ENCODE measurements at places on chromosomes 1 and 21.
A peak's percentile ranks its signal among the peaks of the same experiment; 100 is the strongest.

DNA sequence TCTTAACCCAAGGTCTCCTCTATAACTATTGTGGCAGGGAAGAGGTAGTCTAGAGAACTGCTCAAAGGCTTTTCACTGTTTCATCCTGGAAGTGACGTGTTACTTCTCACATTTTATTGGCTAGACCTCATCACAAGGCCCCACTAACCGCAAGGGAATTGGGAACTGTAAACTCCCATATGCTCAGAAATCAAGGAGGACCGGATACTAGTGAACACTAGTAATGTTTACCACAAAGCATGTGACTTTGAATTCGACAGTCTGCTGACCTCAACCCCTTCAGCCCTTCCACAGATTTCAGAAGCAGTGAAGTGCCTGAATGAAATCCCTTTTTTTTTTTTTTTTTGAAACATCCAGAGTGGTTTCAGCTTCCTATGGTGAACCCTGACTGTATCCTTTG, 3.4 kb upstream of the EEIG2 start:
- DNase-seq: no peak
- no peak overlapping the region for H3K27ac ChIP-seq
- H3K4me3 ChIP-seq: no peak overlapping the region
- H3K36me3 ChIP-seq: no peaks in the 10 kb centered on the region

GRCh38 chr1:111679541-111679940, 59.7 kb downstream of the INKA2 start:
- peaks cover 72% of the 10 kb centered on the region for H3K36me3 ChIP-seq
- H3K27ac ChIP-seq: no peak overlapping the region
- H3K27me3 ChIP-seq: no peaks in the 10 kb centered on the region
- no peaks in the 10 kb centered on the region for H3K4me1 ChIP-seq
- no peak for DNase-seq
- no peak overlapping the region for H3K4me3 ChIP-seq

DNA sequence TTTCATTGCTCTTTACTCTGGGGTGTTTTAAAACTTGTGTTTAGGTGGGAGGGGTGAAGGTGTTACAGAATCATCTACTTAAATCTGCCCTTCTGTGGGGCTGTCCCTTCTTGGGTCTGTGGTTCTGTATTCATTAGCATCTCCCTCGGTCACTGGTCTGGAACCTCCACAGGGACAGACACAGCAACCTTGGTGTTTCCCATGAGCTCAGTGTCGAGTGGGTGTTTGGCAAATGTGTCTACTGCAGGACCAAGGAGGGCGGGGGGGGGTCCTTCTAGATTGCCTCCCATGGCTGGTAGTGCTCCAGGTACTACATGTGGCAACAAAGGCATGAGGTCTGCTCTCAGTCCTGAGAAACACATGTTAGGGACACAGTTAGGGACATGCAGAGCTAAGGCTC, 273.4 kb downstream of the PCP4 start:
- no peak overlapping the region for H3K4me3 ChIP-seq
- no peak for DNase-seq
- no peaks in the 10 kb centered on the region for H3K27me3 ChIP-seq
- no peak overlapping the region for H3K27ac ChIP-seq
- H3K36me3 ChIP-seq: no peaks in the 10 kb centered on the region

DNA sequence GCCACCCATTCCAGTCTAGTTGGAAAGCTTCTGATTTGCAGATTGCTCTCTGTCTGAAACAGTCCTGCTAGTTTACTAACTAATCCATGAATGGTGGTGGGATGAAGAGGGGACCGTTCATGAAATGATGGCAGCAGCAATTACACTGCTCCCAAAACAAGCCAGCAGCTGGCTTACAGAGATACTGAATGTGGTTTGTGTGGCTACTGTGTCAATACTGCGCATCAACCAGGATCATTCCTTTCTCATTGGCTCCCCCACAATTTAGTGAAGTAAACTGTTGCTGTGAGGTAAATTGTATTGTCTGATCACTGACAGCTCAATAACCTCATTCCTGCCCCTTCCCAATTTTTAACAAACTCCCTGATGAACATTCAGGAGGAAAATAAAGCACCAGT, 191.3 kb upstream of the LMO4 start:
- H3K27ac ChIP-seq: no peak overlapping the region
- H3K4me3 ChIP-seq: no peak overlapping the region
- no peaks in the 10 kb centered on the region for H3K4me1 ChIP-seq
- H3K36me3 ChIP-seq: no peaks in the 10 kb centered on the region
- DNase-seq: no peak

- no peaks in the 10 kb centered on the region for H3K4me1 ChIP-seq
- H3K27me3 ChIP-seq: no peaks in the 10 kb centered on the region
- no peak for DNase-seq
- peak overlapping the region; percentile 44 for H3K4me3 ChIP-seq
Observed at GRCh38 chr1:46406881-46407608, 12.9 kb downstream of the FAAH start.

DNA sequence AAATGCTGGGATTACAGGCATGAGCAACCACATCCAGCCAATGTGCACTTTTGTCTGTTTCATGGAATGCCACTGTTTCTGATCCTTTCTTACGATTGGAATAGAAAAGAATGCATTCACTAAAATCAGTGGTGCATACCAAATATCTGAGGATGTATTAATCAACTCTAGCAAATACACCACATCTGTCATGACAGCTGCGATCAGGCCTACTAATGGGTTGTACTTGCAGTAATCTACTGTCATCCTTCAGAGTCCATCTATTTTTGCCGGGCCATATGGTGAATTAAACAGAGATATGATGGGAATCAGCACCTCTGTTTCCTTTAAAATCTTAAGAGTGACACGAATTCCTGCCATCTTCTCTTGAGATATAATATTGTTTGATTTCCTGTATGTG, 8.5 kb upstream of the USP1 start:
- H3K27me3 ChIP-seq: no peaks in the 10 kb centered on the region
- no peak for DNase-seq
- H3K36me3 ChIP-seq: no peaks in the 10 kb centered on the region
- no peak overlapping the region for H3K4me3 ChIP-seq

- no peaks in the 10 kb centered on the region for H3K4me1 ChIP-seq
- H3K36me3 ChIP-seq: no peaks in the 10 kb centered on the region
- no peak overlapping the region for H3K27ac ChIP-seq
- no peak for DNase-seq
Observed at GRCh38 chr1:226578946-226579578, 30.5 kb downstream of the STUM start.

- H3K4me3 ChIP-seq: no peak overlapping the region
- peaks cover 28% of the 10 kb centered on the region for H3K36me3 ChIP-seq
- H3K27me3 ChIP-seq: no peaks in the 10 kb centered on the region
- no peak for DNase-seq
- H3K4me1 ChIP-seq: no peaks in the 10 kb centered on the region
Observed at GRCh38 chr1:4203501-4203900, 303.4 kb upstream of the C1orf174 start.

DNA sequence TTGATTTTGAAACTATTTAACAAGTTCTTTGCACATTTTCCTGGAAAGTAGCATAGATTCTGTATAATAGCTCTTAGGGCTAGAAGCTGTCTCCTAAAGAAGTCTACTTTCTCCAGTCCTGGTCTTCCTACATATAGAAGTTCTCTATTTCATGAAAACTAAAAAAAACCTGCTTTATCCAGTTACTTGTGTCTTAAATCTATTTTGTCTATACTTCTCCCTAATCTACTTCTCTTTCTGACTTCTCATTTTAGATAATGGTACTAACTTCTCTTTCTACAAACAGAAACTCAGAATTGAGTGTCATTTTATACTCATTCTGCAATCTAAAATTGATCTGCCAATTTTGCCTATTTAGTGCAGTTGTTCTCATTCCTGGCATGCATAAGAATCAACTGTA, 28.7 kb downstream of the PDE4B start:
- DNase-seq: no peak
- H3K4me3 ChIP-seq: no peak overlapping the region
- no peak overlapping the region for H3K27ac ChIP-seq
- no peaks in the 10 kb centered on the region for H3K27me3 ChIP-seq

GRCh38 chr1:209900734-209901133, 37.3 kb upstream of the SYT14 start:
- H3K4me1 ChIP-seq: no peaks in the 10 kb centered on the region
- H3K36me3 ChIP-seq: no peaks in the 10 kb centered on the region
- no peaks in the 10 kb centered on the region for H3K27me3 ChIP-seq
- H3K4me3 ChIP-seq: no peak overlapping the region
- DNase-seq: no peak

- H3K36me3 ChIP-seq: peaks cover 34% of the 10 kb centered on the region
- no peak overlapping the region for H3K4me3 ChIP-seq
- H3K27ac ChIP-seq: no peak overlapping the region
- no peaks in the 10 kb centered on the region for H3K4me1 ChIP-seq
Observed at GRCh38 chr1:113940365-113941244, 11.5 kb downstream of the HIPK1 start.

GRCh38 chr1:201706109-201706508, 122.8 kb upstream of the IPO9 start:
- no peak overlapping the region for H3K4me3 ChIP-seq
- H3K4me1 ChIP-seq: peaks cover 3% of the 10 kb centered on the region
- no peak overlapping the region for H3K27ac ChIP-seq
- DNase-seq: no peak
- peaks cover 7% of the 10 kb centered on the region for H3K36me3 ChIP-seq

DNA sequence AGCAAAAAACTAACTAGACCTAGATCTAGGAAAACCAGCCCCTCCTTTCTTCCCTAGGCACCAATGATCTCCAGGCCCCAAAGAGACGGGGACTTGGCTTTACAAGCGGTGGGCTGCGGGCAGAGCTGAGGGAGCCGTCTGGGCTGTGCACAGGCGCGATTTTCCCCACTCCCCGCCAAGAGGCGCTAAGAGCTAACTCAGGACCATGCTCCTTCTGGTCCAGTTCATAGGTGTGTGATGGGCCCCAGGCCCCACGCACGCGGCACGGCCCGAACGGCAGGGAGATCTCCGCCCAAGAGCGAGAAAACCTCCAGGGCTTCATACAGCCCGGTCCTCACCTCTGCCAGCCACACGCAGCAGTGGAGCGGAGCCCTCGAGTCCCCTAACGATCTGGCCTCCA, 7.5 kb upstream of the GPR153 start:
- H3K27ac ChIP-seq: no peak overlapping the region
- DNase-seq: peak; percentile 67
- no peaks in the 10 kb centered on the region for H3K27me3 ChIP-seq
- no peaks in the 10 kb centered on the region for H3K36me3 ChIP-seq

GRCh38 chr1:211329764-211330201, 3.1 kb downstream of the TRAF5 start:
- H3K36me3 ChIP-seq: no peaks in the 10 kb centered on the region
- DNase-seq: no peak
- 0 out of 3 replicates have a peak overlapping the region, but pooled peaks have one; percentile 19 for H3K4me3 ChIP-seq
- no peak overlapping the region for H3K27ac ChIP-seq
- peaks cover 11% of the 10 kb centered on the region for H3K4me1 ChIP-seq
- no peaks in the 10 kb centered on the region for H3K27me3 ChIP-seq

GRCh38 chr1:153957744-153958110, 685 bp downstream of the CRTC2 start:
- no peaks in the 10 kb centered on the region for H3K4me1 ChIP-seq
- peak; percentile 42 for DNase-seq
- peak overlapping the region; percentile 99 for H3K4me3 ChIP-seq
- H3K27ac ChIP-seq: peak overlapping the region; percentile 5
- H3K36me3 ChIP-seq: peaks cover 48% of the 10 kb centered on the region
- no peaks in the 10 kb centered on the region for H3K27me3 ChIP-seq

- H3K4me1 ChIP-seq: no peaks in the 10 kb centered on the region
- H3K36me3 ChIP-seq: 0 out of 3 replicates have a peak, but pooled peaks cover 2% of the 10 kb centered on the region
- no peak overlapping the region for H3K4me3 ChIP-seq
- H3K27ac ChIP-seq: no peak overlapping the region
Observed at GRCh38 chr1:222979561-222979960, 163.5 kb downstream of the TLR5 start.

- no peaks in the 10 kb centered on the region for H3K36me3 ChIP-seq
- H3K27ac ChIP-seq: no peak overlapping the region
- H3K4me1 ChIP-seq: no peaks in the 10 kb centered on the region
- no peak for DNase-seq
Observed at GRCh38 chr1:70979881-70980280, 67.7 kb downstream of the PTGER3 start.

DNA sequence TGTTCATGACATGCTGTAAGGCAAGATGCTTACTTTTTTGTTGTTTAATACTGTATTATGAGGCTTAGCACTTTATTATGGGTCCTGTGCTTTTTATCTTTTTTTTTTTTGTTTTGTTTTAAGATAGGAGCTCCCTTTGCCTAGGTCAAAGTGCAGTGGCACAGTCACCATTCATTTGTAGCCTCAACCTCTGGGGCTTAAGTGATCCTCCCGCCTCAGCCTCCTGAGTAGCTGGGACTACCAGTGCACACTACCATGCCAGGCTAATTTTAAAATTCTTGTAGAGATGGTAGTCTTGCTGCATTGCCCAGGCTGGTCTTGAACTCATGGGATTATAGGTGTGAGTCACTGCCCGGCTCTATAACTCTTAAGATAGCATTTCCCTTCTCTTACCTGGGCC, 4.6 kb downstream of the UBAP2L start:
- no peak overlapping the region for H3K27ac ChIP-seq
- H3K4me1 ChIP-seq: peaks cover 2% of the 10 kb centered on the region
- H3K36me3 ChIP-seq: peaks cover 77% of the 10 kb centered on the region
- H3K4me3 ChIP-seq: no peak overlapping the region
- DNase-seq: no peak

GRCh38 chr1:231724876-231725647, 98.5 kb downstream of the DISC1 start:
- no peaks in the 10 kb centered on the region for H3K27me3 ChIP-seq
- H3K4me1 ChIP-seq: no peaks in the 10 kb centered on the region
- H3K27ac ChIP-seq: no peak overlapping the region

DNA sequence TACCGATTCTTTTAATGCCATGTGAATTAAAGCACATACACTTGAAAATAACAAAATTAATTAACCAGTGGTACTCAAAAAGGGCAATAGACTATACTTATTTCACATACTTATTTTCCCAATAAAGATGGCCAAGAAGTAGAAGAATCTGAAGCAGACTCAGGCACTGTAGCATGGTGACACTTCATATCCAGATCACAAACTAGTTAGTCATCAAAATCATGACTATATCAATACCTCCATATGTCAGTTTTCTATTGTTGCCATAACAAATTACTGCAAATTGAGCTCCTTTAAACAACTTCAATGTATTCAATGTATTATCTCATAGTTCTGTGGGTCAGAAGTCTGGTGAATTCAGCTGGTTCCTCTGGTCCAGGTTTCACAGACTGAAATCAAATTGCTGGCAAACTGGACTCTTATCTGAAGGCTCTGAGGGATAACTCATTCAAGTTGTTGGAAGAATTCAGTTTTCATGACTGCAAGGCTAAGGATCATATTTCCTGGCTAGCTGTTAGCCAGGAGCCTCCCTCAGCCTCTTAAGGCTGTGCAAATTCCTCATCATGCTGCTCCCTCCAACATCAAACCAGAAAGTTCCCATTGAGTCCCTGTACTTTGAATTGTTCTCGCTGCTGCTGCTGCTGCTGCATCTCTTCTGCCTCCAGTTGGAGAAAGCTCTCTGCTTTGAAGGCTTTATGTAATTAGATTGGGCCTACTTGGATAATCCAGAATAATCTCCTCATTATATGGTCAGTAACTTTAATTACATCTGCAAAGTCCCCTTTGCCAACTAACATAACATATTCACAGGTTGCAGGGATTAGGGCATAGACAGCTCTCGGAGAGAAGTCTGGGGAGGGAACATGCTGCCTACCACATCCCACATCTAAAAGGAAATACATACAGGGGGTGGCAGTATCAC, 91.5 kb downstream of the MRPL39 start:
- H3K36me3 ChIP-seq: no peaks in the 10 kb centered on the region
- H3K27ac ChIP-seq: no peak overlapping the region
- no peak overlapping the region for H3K4me3 ChIP-seq
- DNase-seq: no peak

- H3K36me3 ChIP-seq: peaks cover 5% of the 10 kb centered on the region
- DNase-seq: no peak
- peaks cover 7% of the 10 kb centered on the region for H3K27me3 ChIP-seq
- H3K4me1 ChIP-seq: 0 out of 2 replicates have a peak, but pooled peaks cover 2% of the 10 kb centered on the region
Observed at GRCh38 chr1:160080381-160081100, 797 bp upstream of the KCNJ9 start.

All from H9 (cell line).